ENCODE measurements at places on chromosomes 3 and 15.

GRCh38 chr15:82854554-82854953 lies 45.1 kb downstream of the WHAMM start:
- no peak for DNase-seq

DNA sequence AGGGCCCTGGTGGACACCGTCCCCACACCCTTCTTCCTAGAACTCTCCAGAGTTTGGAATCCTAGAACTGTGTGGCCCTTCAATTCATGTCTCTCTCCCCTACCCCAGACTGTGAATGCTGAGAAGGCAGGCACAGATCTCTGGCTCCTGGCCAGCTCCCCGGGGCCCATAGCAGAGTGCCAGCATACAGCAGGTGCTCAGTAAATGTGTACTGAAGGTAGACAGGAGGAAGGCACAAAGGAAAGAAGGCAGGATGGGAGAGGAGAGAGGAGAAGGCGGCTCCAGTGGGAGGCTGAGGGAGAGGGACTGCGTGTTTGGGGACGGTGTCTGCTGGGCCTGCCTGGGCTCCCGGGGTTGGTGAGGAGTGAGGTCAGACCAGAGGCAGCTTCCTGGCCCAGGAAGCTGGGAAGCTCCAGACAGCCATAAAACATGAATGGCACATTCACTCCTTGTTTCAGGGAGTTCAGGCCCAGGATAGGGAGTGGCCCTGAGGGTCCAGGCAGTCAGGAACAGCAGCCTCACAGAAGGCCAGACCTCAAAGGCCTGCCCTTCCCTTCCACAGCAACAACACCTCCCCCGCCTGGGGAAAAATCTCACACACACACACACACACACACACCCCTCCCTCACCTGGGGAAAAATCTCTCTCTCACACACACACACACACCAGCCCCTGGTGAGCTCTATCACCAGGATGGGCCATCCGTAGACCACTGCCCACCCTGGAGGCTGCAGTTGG lies 137.1 kb upstream of the PRR20G start:
- DNase-seq: no peak

DNA sequence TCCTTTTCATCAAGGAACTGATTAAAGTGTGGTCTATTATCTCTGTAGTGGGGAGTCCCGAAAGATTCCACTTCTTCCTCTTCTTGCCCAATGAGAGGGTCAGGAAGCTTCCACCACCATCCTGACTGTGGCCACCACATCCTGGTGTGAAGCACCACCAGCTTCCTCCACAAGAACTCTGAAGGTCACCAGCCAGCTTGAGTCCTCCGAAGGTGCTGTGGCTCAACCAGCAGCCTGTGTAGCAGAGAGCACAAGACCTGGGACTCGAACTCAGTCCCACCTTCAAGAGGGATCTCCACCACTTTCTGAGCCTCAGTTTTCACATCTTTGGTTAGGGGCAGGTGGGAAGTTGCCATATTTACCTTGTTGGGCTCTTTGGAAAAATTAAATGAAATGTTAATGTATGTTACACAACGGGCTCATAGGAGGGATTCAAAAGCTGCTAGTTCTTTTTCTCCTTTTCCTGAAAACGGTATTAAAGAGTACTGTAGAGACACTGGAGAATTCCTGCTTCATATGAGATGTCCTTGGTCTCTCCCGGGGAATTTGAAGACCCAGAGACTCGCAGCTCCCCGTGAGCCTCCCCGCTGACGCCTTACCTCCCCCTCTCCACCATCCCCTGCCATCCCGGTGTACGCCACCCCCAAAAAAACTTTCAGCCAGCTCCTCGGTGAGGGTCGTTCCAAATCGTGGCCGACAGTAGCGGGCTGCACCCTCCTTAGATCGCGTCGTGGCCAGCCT lies 816 bp upstream of the ACAN start:
- no peak for DNase-seq

GRCh38 chr15:77031376-77032050 lies 36.6 kb downstream of the PSTPIP1 start:
- DNase-seq: peak; percentile 62

- DNase-seq: no peak
These were observed 245.7 kb downstream of the ZIC1 start for GRCh38 chr3:147654827-147655226.

GRCh38 chr15:56837273-56837672 lies 81.2 kb upstream of the TCF12 start:
- DNase-seq: no peak

DNA sequence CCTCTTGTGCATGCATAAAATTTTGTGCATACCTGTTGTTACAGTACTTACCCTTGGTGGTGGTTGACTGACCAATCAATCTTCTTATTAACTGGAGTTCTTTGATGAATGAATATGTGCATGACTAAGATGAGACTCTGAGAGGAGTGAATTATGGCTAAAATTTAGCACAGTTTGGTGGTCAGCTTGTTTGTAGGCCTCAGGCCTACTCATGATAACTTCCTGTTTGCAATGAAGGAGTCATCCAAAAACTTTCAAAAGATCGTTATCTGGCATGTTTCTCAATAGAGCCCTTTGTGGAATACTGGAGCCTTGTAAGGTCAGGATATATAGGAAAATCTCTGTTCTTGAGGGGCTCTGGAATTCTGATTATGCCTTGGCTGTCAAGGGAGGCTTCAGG lies 66.5 kb downstream of the LEKR1 start:
- no peak for DNase-seq

GRCh38 chr3:115323380-115323779 lies 176.3 kb upstream of the ZBTB20 start:
- no peak for DNase-seq

DNA sequence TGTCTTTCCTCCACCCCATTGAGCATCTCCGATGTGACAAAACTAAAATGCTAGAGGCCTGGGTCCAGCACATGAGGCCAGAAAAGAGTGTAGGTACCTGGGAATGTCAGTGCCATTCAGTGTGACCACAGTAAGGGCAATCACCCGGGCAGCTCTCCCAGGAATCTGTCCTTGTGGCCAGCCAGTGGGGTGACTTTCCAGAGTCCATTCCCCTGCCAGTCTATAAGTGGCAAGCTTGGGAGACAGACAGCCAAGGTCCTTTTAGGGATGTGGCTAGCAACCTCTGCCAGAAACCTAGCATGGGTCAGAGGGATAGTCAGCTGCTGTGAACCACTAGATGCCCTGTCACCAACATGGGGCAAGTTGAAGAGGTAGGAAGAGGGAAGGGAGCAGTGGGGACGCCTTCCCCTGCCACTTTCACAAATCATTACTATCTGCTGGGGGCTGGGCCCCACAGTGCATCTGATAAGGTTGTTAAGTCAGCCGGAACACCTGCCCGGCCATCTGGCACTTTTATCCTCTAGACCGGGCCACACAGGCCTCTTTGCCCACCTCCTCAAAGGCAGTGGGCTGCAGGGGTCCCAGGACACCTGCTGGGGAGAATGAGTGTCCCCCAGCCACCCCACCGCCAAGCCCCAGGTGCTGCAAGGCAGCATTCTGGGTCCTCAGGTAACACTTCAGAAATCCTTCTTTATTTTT lies 24.8 kb upstream of the DET1 start:
- no peak for DNase-seq

- no peak for DNase-seq
These were observed 115.2 kb upstream of the TSC22D2 start for GRCh38 chr3:150292891-150293290.

GRCh38 chr3:195999896-196000295 lies 82.0 kb downstream of the TFRC start:
- no peak for DNase-seq

GRCh38 chr15:100593431-100593830 lies 8.6 kb downstream of the LINS1 start:
- DNase-seq: no peak

- DNase-seq: no peak
These were observed 316.7 kb upstream of the TBL1XR1 start for GRCh38 chr3:177513815-177514610.

- no peak for DNase-seq
These were observed 78.0 kb upstream of the RARB start for GRCh38 chr3:25349828-25350724.

DNA sequence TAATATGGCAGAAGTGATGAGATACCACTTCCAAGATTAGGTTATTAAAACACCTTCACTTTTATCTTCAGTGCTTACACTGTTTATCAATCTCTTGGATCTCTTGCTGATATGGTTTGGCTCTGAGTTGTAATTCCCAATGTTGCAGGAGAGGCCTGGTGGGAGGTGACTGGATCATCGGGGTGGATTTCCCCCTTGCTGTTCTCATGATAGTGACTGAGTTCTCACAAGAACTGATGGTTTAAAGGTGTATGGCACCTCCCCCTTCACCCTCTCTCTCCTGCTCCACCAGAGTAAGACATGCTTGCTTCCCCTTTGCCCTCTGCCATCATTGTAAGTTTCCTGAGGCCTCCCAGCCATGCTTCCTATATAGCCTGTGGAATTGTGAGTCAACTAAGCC lies 11.8 kb downstream of the GOLIM4 start:
- no peak for DNase-seq

- DNase-seq: no peak
These were observed 23.3 kb upstream of the RAB11A start for GRCh38 chr15:65845826-65846519.

DNA sequence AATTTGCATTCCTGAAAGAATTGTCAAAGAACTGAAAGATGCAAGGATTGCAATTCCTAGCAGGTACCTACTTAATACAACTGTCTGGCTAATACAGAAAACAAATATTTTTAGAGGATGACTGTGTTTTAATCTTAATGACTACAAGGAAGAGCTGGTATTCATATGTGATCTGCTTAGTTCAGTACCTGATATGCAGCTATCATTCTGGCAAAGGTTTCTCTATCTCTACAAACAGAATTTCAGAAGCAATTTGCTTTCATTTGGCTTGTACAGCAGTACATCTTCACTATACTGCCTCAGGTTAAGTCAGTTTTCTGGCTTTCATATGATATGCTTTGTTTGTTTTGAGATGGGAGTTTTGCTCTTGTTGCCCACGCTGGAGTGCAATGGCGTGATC lies 51.3 kb downstream of the TBL1XR1 start:
- peak; percentile 13 for DNase-seq

DNA sequence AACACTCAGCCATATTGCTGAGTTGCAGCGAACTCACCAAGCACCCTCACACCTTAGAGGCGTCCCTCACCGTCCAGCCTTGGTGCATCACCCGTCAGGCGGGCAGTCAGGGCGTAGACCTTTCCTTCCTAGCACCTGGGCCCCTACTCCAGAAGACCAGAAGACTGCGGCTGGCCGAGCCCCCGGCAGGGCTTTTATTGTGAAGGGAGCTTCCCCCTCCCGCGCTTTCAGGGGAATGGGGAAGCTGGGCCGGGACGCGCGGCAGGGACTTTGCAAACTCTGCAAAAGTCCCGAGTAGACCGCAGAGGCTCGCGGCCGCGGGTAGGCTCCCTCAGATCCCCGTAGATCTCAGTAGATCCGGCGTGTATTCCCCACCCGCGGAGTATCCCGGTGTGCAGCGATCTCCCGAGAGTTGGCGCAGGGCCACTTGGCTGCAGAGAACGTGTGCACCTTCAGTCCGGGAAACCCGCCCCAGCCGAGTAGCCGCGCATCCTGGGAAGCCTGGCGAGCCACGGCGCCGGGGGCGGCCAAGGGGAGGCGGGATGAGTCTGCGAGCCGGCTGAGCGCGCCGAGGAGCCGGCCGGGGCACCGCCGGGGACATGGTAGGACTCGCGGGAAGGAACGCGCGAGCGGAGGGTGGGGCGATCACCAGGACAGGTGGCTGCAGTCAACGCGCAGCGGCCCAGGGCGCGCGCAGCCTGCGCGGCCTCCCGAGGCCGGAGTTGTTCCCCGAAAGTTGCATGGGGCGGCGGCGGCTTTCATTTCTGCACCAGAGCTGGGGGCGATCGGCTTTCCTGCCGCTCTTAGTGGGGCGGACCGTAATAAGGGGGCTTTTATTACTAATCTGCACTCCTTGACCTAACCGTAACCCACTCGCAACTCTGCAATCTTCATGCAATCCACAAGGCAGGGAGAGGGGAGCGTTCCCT lies at the start of gene GASK1A:
Gene GASK1A (plus strand): TSS at position 268 of the 929 bp plus-strand sequence. CDS start 332 bp downstream, at position 600.
- no peak for DNase-seq

DNA sequence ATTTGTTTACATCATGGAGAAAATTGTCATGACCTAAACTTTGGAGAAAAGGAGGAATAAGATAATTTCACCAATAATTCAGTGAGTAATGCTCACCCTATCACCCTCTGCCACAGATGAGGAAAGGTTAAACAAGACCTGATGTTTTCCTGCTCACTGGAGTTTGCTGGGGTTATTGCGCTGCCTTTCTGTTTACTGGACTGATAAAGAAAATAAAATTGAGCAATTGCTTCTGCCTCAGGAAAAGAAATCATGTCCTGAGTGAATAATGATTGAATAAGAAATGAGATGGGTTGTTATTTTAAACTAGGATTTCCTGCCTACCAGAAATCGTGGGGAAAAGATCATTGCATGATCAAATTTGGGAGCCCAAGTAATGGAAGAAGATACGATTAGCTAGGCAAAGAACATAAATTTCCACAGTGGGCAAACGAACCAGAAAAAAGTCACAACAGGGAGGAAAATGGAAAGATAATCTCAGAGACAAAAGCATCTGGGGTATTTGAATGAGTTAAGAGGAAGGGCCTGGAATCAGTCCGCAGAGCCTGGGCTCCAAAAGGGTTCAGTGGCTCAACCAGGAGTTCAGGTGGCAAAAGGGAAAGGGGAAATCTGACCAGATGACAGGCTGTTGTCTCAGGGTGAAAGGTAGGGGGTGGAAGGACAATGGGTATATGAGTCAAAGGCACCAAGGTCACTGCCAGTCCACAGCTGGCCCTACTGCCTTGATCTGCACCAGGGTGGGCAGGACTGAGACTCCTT lies 146.8 kb downstream of the FAM43A start:
- DNase-seq: no peak

- DNase-seq: no peak
These were observed 104.0 kb downstream of the VGLL4 start for GRCh38 chr3:11539677-11540076.

GRCh38 chr3:106172780-106173179 lies 304.0 kb upstream of the CBLB start:
- no peak for DNase-seq

DNA sequence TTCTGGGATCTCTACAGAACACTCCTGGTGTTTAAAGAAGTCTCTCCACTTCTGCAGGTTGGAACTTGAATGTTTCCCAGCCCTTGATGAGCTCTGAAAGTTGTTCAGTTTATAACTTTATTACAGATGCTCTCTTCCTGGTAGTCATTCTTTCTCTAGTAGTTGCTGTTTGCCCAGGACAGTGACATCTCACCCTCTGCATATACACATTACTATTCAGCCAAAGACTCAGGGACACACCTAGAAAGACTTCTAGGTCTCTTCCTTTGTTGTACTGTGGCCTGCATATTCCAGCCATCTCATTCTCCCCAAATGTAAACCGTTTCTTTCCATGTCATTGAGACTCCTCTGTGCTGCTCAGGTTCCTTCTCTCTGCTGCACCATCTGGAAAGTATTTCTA lies 76.7 kb downstream of the MITF start:
- no peak for DNase-seq

- DNase-seq: no peak
These were observed 11.7 kb upstream of the ZNF148 start for GRCh38 chr3:125386811-125387210.

DNA sequence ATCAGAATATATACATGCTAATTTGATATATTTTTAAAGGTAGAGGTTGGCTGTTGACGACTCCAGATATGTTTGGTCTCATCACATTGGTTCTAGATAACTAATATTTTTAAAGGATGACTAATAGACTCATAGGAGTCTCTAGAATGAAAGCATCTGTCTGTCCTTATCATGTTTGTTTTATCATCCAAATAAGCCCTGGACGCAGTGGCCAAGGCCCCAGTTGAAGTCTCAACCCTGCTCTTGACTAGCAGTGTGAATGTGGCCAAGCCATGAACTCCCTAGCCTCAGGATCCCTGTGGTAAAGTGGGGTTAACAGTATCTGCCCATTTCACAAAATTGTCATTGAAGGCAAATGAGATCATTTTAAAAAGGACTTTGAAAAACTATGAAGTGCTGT lies 53.6 kb downstream of the ABHD2 start:
- no peak for DNase-seq
